A549 treated with RU486 at 1 μM for 4 hours (cell line): ENCODE measurements at places on chromosomes 2 and 18. TPM values are rescaled to one million over a fixed set of nuclear protein-coding genes. Genes with fewer than 3 reads are reported as not detected.

TMEM200C gene
- total RNA-seq = 0.07 TPM in 1 of 5 replicates, not detected in the others

RNF152 gene
- total RNA-seq = 0.01 to 0.15 TPM in 2 of 5 replicates, not detected in the others

ZSWIM2 gene
- total RNA-seq = not detected in 5 replicates

CPS1 gene
- total RNA-seq = 5.1 to 7.6 TPM (median 7.1 TPM) in 5 replicates

STARD6 gene
- total RNA-seq = not detected in 5 replicates

MBP gene
- total RNA-seq = 21.6 to 27.5 TPM (median 24.5 TPM) in 5 replicates

COL4A3 gene
- total RNA-seq = 0.33 to 1.1 TPM (median 0.67 TPM) in 5 replicates

SH3RF3 gene
- total RNA-seq = 0.25 to 0.52 TPM (median 0.38 TPM) in 5 replicates

ECEL1 gene
- 0.19 to 0.74 TPM (median 0.23 TPM) in 5 replicates for total RNA-seq

SERPINB7 gene
- 1.8 to 2.7 TPM (median 2.3 TPM) in 5 replicates for total RNA-seq

ZNF407 gene
- total RNA-seq = 2.0 to 2.6 TPM (median 2.6 TPM) in 5 replicates
